CD8-positive, alpha-beta memory T cell (primary cell): ENCODE measurements at places on chromosomes 4 and X. TPM values are rescaled to one million over a fixed set of nuclear protein-coding genes. Genes with fewer than 3 reads are reported as not detected.

GRCh38 chrX:30170900-30171299 lies 44.5 kb upstream of the MAGEB2 start:
- no peak for DNase-seq

DNA sequence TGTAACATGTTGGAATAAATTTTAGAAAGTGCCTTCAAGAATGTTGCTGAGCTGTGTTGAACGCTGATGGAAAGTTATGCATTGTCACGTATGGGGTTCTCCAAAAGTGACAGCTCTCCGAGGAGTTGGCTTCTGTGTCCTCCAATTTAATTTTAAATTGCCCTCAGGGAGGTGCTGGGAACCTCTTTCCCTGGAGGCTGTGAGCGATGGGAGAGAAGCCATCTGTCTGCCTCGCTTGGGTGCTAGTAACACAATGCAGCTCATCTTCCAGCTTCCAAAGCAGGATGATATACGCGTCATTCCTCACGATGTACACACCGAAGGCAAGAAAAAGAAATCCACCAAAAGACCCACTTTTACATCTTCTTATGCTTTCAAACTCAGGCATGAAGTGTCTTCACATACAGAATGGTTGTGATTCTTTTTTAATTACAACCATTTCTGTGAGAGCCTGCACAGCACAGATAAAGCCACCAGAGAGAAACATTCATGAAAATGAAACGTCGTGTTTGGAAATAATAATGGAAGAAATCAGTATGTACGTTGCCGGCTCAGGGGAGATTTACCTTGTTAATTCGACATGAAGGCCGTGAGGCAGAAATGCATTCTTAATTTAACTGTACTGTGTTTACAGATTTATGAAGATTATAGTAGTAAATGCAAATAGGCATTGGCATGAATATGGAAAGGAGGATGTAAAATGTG lies 218.9 kb downstream of the ASMT start:
- no peak for DNase-seq

- DNase-seq: no peak
These were observed 220.0 kb downstream of the NWD2 start for GRCh38 chr4:37464373-37465128.

- no peak for DNase-seq
These were observed 173.6 kb downstream of the CBR4 start for GRCh38 chr4:168836490-168836889.

GRCh38 chr4:70632028-70632427 lies 3.5 kb downstream of the ENAM start:
- no peak for DNase-seq

- DNase-seq: no peak
These were observed at the start of gene ZIC3 for GRCh38 chrX:137565921-137566745. Gene ZIC3, plus strand, starts transcription at chrX:137566127. Its CDS starts 565 bp downstream, at chrX:137566692.

- DNase-seq: peak; percentile 93
These were observed at the start of gene TSPYL2 for GRCh38 chrX:53081925-53082772. Gene TSPYL2, plus strand, starts transcription at chrX:53082367. Its CDS starts 132 bp downstream, at chrX:53082499.

DNA sequence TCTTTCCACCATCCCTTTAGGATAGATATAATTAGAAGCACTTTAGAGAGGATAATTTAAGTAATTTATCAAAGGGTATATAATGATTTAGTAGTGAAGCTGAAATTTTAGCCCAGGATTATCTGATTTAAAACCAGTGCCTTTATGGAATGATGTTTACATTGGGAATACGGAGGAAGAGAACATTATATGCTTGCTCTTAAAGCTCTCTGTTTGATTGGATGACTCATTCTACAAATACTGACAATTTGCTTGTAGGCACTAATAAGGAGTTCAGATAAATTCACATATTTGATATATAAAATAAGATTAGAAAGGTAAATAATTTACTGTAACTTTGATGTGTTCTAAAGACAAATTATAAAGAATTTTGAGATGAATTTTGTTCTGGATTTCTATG lies 84.7 kb downstream of the SH3BGRL start:
- no peak for DNase-seq

DNA sequence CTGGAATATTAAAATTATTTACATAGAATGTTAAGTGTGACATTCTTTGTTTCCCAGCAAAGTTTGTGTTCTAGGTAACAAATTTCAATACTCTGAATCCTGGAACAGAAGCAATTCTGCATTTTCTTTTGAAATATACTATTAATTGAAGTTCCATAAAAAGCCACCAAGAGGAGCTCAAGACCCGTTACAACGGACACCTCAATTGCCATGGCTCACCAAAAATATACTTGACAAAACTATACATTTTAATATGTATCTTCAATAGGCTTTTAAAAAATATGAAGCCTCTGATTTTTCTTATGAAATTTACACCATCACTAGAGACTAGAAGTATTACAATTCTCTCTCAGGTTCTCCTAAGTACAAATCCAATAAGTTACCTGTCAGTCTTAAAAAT lies 111.4 kb downstream of the NYX start:
- DNase-seq: no peak

DNA sequence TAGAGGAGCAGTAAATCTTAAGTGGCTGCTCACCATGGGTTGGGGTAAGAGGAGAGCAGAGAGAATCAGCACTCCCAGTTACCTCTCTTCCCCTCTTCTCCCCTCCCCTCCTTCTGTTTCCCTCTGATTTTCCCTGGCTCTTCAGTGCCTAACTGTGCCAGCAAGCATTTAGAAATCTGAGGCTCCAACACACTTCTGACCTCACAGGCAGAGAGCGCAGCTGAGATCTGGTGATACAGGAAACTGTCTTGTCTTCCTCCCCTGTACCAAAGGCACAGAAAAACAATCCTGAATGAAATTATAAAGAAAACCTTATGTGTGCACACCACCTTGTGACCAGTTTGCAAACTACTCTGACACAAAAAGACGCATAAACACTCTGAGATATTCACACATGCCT lies 82.4 kb upstream of the SMIM10 start:
- no peak for DNase-seq

GRCh38 chr4:135164601-135165000 lies 963.0 kb upstream of the PABPC4L start:
- DNase-seq: no peak

- no peak for DNase-seq
These were observed 96.9 kb downstream of the TMEM47 start for GRCh38 chrX:34560180-34560579.

DNA sequence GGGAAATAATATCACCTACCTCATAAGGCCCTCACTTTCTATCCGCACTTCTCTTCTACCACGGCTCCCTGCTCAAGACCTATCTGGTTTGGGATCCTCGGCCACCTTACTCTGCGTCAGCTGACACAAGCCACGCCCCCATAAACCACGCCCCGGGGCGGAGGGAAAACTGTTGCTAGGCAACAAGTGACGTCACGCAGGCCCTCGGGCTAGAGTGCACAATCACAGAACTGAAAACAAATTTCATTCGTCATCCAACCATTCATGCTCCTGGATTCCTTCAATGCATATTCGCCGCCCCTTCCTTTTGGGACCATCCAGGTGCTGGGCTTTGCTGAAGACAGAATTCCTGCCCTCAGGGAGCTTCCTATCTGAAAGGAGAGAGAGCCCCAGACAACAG lies 66.3 kb downstream of the SMC1A start:
- no peak for DNase-seq

GRCh38 chr4:159489646-159490045 lies 386.8 kb downstream of the RAPGEF2 start:
- no peak for DNase-seq

DNA sequence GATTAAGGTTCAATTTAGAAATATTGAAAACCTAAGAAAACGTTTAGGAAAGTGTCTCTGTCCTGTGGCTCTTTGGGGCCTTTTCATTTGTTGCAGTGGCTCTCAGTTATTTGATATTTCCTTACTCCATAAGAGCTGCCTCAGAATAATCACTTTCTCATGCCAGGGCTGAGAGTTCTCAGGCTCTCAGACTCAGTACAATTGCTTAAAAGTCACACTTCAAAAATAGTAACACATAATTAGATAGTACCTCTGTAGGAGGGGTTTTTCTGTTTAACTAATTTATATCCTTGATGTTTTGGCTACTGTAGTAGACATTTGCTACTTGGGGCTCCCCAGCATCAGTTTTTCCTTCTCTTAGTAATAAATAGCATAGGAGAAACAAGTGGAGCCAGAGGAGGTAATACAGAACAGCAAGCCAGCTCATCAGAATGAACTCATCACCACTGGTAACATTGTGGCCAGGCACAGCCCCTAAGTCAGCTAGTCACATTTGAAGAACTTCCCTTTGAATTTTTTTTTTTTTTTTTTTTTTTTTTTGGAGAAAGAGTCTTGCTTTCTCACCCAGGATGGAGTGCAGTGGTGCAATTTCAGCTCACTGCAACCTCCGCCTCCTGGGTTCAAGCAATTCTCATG lies 8.0 kb upstream of the HNRNPD start:
- DNase-seq: no peak

- no peak for DNase-seq
These were observed 28.7 kb upstream of the STOX2 start for GRCh38 chr4:183876268-183876934.

- DNase-seq: no peak
These were observed 190.4 kb downstream of the UNC5C start for GRCh38 chr4:95358421-95358820.

DNA sequence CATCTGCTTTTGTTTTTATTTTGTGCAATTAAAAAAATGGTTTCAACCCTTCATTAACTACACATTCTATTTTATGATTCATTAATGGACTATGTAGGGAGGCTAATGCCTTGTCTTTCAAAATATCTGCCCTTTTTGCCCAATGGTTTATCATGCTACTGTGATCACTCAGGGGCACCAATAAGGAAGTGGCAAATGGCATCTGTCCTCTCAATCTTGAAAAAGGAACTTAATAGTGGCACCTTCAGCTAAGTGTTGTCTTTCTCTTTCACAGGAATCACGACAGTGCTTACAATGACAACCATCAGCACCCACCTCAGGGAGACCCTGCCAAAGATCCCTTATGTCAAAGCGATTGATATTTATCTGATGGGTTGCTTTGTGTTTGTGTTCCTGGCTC lies 57.1 kb downstream of the COMMD8 start:
- DNase-seq: no peak

The KLHL13 gene
- total RNA-seq: 0.11 TPM

The ANKRD37 gene
- total RNA-seq: 14.5 TPM

The THAP9 gene
- total RNA-seq: 2.3 TPM

The TRMT10A gene
- 8.1 TPM for total RNA-seq

The PWWP3B gene
- not detected for total RNA-seq

The BCAP31 gene
- total RNA-seq: 140 TPM

The CDKL2 gene
- total RNA-seq: 0.27 TPM

The AMELX gene
- total RNA-seq: not detected

The ITIH6 gene
- not detected for total RNA-seq

The DGAT2L6 gene
- total RNA-seq: not detected
